Activated naive CD4-positive, alpha-beta T cell treated with anti-CD3 and anti-CD28 coated beads for 36 hours (primary cell): ENCODE measurements at places on chromosomes 7 and 10. TPM values are rescaled to one million over a fixed set of nuclear protein-coding genes. Genes with fewer than 3 reads are reported as not detected.
A peak's percentile ranks its signal among the peaks of the same experiment; 100 is the strongest.

Gene PGAM2
- not detected for total RNA-seq

Gene SPAG6
- not detected for total RNA-seq

Gene TAC1
- not detected for total RNA-seq

Gene MAPK8
- 36.2 TPM for total RNA-seq

Gene CUEDC2
- total RNA-seq, result 64.4 TPM

GRCh38 chr10:77424257-77424656 is 213.4 kb downstream of the KCNMA1 start:
- DNase-seq, result no peak

GRCh38 chr7:79180533-79180932 is 272.9 kb downstream of the MAGI2 start:
- no peak for DNase-seq

DNA sequence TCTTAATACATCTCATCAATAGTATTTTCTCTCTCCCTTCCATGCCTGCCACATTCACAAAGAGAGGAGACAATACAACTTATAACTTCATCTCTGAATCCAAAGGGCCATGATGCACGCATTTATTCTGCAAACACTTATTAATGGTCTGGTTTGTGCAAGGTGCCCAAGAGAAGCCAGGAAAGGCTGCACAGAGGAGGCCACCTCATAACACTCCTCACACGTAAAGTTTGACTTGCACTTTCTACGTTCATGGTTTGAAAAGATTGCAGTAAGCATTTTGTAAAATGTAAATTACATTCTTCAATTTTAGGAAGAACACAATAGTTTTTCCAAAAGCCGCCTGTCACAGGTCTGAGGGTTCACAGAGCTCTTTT is 1.2 kb upstream of the PALS2 start:
- peak; percentile 25 for DNase-seq

GRCh38 chr10:104406715-104407650 is 53.4 kb downstream of the CFAP58 start:
- DNase-seq, result no peak

DNA sequence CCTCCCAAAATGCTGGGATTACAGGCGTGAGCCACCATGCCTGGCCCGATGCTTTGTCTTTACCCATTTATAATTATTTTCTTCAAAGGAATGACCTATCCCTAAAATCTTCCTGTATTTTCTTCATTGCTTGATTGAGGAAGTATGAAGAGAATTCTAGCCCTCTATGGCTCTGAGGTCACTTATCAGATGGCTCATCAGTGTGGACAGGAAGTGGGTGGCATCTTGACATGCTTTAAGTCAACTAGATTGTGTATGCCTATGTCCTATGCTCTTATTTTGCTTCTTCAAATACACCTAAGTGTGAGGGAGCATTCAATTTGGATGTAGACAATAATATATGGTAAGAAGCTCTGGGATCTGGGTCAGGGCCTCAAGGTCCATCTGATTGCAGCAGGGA is 1020.5 kb downstream of the LRMDA start:
- no peak for DNase-seq

GRCh38 chr10:94104316-94105000 is 110.7 kb downstream of the PLCE1 start:
- DNase-seq, result no peak

GRCh38 chr10:1778375-1778969 is 41.1 kb upstream of the ADARB2 start:
- DNase-seq, result no peak

DNA sequence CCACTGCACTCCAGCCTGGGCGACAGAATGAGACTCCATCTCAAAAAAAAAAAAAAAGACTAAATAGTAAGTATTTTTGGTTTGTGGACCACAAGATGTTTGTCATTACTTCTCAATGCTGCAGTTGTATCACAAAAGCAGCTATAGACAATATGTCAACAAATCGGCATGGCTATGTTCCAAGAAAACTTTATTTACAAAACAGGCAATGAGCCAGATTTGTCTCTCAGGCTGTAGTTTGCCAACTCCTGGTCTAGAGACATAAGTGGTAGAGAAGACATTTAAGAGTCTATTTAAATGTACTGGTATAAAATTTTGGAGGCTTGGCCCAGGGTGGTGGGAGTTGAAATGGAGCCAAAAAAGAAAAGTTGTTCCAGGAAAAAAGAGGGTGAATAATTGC is 185.8 kb downstream of the SORCS1 start:
- DNase-seq, result no peak

DNA sequence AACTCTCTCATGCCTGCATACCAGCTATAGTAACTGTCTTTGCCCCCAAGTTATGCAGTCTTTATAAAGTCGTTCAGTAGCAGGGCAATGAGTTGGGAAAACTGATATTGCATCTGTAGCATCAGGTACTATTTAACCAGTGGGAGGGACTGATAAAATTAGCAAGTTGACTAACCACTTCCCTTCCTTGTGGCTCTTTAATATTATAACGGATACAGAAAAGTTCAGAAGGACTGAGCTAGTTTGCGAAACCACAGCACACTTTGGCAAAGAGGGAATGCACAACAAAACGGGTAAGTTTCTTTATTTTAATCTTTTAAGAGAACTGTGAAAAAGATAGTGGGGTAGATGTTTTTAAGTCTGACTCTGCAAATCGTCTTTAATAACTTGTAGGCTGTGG is 205.3 kb upstream of the HDAC9 start:
- DNase-seq, result no peak

DNA sequence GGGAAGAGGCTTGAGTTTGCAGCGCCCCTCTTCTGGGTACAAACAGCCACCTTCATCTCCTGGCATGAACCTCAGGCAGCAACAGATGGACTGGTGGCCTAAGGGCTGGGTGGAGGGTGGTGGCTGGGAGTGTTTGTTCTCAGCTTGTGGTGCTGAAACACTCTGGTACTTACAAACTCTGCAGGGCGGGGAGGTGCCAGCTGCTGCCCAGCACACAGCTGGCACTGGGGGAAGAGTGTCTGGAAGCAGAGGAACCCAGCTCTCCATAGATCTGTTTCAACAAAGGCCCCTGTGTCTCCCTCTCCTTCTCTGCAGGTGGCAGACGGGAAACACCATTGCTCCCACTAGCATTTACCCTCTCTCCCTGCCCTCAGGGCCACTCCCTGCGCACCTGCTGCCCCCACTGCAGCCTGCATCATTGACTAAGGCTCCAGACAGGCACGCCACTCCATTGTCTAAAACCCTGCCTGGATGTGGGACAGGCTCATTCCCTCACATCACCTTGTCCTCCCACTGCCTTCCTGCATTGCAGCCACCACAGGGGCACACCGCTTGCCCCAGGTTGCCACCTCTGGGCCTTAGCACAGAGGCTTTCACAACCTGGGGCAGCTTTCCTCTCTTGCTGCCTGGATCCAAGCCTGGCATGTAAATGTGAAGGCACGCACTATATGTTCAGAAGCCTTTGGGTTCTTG is 6.5 kb downstream of the ARHGAP22 start:
- DNase-seq, result no peak

GRCh38 chr10:44974628-44975430 is 3.8 kb downstream of the DEPP1 start:
- DNase-seq, result peak; percentile 62

DNA sequence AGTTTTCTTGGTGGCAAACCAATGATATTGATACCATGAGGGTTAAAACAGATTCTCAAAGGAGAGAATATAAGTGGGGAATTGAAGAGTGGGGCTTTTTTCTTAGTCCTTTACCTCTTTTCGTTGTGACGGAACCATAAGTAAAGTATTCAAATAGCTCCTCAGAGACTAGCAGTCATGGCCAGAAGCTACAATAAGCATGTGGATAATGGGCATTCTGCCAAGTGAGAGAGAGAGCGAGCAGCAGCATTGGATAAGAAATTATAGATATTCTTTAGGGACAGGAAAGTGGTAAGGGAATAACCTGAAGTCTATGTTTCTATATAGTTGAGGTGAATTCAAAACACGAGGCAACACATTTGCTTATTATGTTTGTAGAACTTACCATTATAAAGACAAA is 235.1 kb downstream of the SEMA3E start:
- DNase-seq, result no peak
